ENCODE measurements at places on chromosomes 6 and 20. TPM values are rescaled to one million over a fixed set of nuclear protein-coding genes. Genes with fewer than 3 reads are reported as not detected.

Gene UNC93A
- 5.5 TPM for polyA plus RNA-seq

Gene NFYA
- 52.0 TPM for polyA plus RNA-seq

Gene MPIG6B
- polyA plus RNA-seq: 1.1 TPM

Gene KDM1B
- 22.9 TPM for polyA plus RNA-seq

Gene TFAP2A
- polyA plus RNA-seq: 42.6 TPM

Gene PRRT1
- 2.5 TPM for polyA plus RNA-seq

Gene CST2
- polyA plus RNA-seq: not detected

- DNase-seq: no peak
Measured at GRCh38 chr20:18304618-18305017, 16.3 kb downstream of the ZNF133 start.

DNA sequence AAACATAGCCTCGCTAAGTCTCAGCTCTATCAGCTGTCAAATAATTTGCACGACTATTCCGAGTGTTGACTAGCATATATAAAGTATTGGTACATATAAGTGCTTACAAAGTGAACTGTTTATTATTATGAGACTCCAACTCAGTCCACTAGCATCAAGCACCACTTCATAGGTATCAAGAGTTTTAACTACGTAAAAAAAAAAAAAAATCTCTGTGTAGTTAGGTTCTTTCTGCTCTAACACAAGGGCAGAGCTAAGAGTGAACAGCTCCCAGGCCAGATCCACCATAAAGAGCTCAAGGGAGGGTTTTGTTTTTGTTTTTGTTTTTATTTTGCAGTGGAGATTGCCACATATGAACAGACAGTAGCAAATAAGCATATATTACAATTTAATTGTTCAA lies 309.8 kb upstream of the SGK1 start:
- DNase-seq: no peak

- DNase-seq: no peak
Measured at GRCh38 chr20:19511931-19512330, 246.1 kb upstream of the RIN2 start.

- no peak for DNase-seq
Measured at GRCh38 chr6:44660561-44661220, 273.2 kb downstream of the CDC5L start.

DNA sequence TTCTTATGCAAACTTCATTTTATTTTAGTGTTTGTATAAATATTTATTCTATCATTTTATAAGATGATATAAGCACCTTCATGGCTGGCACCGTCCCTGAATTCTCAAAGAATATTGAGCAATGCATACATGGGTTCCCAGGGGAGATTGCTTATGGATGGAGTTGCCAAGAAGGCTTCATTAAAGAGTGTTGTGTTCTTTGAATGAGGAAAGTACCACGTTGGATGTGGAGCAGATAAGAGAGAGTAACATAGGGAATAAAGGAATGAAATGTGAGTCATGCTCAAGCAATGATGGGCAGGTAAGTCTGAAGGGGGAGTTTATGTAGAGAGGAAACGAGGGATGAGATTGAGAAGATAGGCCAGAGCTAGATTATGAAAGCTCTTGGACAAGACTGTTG lies 10.3 kb downstream of the DSE start:
- DNase-seq: no peak

- no peak for DNase-seq
Measured at GRCh38 chr6:16432075-16433032, 194.0 kb downstream of the GMPR start.

GRCh38 chr6:72783035-72783434 lies 161.2 kb downstream of the KCNQ5 start:
- DNase-seq: no peak

Measured in left renal pelvis (tissue), 4 donors.